ENCODE measurements at places on chromosomes 13 and 19. TPM values are rescaled to one million over a fixed set of nuclear protein-coding genes. Genes with fewer than 3 reads are reported as not detected.

The LATS2 gene
- 8.0 TPM for total RNA-seq

The C19orf67 gene
- total RNA-seq: not detected

The SYNE4 gene
- total RNA-seq: 0.27 TPM

The EEF1AKMT1 gene
- total RNA-seq: 4.6 TPM

The PNMA8B gene
- total RNA-seq: not detected

The ZNF439 gene
- total RNA-seq: not detected
